ENCODE measurements at places on chromosomes 7 and 10. TPM values are rescaled to one million over a fixed set of nuclear protein-coding genes. Genes with fewer than 3 reads are reported as not detected.

Gene CYP26A1
- total RNA-seq = not detected

Gene AKR1B15
- total RNA-seq = not detected

GRCh38 chr10:133139551-133140065 lies 20.4 kb upstream of the KNDC1 start:
- DNase-seq = no peak

DNA sequence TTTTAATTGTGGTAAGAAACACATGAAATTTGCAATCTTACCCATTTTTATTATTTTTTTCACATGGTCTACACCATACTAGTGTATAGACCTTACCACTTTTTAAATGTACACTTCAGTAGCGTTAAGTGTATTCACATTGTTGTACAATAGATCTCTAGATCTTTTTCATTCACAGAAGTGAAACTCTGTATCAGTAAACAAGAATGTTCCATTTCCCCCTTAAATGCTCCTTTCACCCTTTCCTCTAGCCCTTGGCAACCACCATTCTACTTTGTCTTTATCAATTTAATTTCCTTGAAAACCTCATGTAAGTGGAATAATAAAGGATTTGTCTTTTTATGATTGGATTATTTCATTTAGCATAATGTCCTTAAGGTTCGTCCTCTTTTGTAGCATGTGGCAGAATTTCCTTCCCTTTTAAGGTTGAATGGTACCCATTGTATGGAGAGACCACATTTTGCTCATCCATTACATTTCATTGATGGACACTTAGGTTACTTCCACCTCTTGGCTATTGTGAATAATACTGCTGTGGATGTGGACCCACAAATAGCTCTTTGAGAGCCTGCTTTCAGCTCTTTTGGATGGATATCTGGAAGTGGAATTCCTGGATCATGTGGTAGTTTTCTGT lies 45.7 kb downstream of the SNX10 start:
- no peak for DNase-seq

DNA sequence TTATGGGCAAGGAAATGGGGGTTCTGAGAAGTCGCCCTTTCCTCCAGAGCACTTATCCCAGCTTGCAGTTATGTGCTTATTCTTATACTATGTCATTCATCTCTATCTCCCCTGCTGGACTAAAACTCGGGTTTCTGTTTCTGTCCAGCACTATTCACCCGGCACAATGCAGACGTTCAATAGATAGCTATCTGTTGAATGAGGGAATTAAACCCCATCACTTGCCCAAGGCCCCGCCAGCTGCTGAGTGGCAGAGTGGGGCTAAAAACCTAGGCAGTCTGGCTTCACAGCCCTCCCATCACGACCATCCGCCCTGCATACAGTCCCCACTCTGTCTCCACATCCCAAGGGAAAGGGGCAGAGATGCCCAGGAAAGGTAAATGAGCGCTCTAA lies 5.4 kb downstream of the SLIT1 start:
- DNase-seq = no peak

DNA sequence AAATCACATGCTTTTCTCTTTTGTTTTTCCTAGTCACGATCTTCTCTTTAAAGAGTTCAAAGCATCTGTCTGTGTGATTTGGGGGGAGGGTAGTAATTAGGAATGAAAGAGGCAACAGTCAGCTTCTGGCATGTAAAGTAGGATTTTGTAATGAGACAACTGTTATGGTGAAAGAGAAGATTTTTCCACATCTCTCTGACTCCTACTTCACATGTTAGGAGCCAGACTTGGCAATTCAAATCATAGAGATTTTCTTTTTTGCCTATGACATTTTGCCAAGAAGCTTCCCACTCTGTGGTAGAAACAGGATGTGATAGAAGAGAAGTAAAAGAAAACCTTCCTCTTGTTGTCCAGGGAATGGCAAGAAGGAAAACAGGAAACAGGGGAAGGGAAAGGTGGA lies 38.3 kb upstream of the KLHL7 start:
- no peak for DNase-seq
